Fibroblast of lung (primary cell): ENCODE measurements at places on chromosomes 12 and 14.

DNA sequence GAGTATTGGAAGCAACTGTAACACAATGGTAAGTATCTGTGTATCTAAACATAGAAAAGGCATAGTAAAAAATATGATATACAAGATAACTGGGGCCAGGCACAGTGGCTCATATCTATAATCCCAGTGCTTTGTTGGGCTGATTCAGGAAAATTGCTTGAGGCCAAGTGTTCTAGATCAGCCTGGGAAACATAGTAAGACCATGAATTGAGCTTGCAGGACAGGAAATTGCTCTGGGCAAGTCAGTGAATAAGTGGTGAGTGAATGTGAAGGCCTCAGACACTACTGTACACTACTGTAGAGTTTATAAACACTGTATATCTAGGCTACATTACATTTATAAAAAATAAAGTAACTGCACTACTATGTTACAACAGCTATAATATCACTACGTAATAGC is 75.2 kb downstream of the GPR135 start:
- no peak for DNase-seq
- H3K27me3 ChIP-seq: no peaks in the 10 kb centered on the region
- no peak overlapping the region for H3K27ac ChIP-seq
- no peaks in the 10 kb centered on the region for H3K36me3 ChIP-seq
- H3K4me3 ChIP-seq: no peak overlapping the region

DNA sequence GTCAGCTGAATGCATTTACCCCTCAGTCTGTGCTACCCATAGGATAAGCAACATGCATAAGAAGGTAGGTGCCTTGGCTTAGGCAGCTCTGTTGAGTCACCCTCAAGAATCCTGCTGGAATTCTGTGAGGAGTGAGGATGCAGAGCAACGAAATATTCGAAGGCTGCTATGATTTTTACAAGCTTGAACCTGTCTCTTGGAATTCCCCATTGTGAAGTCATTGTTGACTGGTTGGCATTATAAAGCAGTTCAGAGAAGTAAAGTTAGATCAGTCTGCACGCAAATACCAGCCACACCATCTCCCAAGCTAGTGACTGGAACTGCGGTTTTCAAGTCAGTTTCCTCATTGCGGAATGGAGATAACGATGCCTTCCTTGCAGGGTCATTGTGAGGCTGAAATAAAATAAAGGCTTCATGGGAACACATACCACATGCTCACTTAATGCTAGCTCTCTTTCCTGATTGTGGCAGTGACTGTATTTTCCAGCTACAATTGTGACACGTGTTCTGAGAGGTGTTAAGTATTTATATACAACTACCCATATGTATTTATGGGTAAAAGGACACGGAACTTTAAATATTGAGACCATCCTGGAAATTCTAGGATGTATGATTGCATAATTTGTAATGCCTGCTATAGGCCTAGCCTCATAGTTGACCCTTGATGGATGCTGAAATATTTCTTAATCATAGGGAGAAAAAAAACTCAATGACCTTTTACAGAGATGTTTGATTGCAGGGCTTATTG is 96.7 kb downstream of the ETV6 start:
- no peaks in the 10 kb centered on the region for H3K27me3 ChIP-seq
- peaks cover 2% of the 10 kb centered on the region for H3K4me1 ChIP-seq
- no peak overlapping the region for H3K27ac ChIP-seq
- DNase-seq: peak; percentile 82
- H3K36me3 ChIP-seq: no peaks in the 10 kb centered on the region

GRCh38 chr12:132604668-132605441 is 5.5 kb downstream of the LRCOL1 start:
- no peak overlapping the region for H3K27ac ChIP-seq
- DNase-seq: no peak
- H3K4me3 ChIP-seq: no peak overlapping the region

DNA sequence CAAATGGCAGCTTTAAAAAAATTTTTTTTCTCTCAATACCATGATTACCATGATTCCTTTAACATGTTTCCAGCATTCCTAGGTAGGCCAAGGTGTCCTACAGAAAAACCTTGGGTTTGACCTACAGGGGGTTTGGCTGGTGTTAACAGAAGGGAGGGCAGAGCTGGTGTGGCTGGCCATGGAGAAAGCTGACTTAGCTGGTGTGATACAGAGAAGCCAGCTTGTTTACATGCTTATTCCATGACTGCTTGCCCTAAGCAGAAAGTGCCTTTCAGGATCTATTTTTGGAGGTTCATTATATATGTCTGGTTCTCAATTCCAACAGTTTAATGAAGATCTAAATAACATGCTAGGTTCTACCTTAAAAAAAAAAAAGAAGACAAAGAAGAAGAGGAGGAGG is 68.6 kb downstream of the EEA1 start:
- DNase-seq: no peak
- no peak overlapping the region for H3K4me3 ChIP-seq
- no peaks in the 10 kb centered on the region for H3K27me3 ChIP-seq
- H3K36me3 ChIP-seq: no peaks in the 10 kb centered on the region
- H3K27ac ChIP-seq: no peak overlapping the region

DNA sequence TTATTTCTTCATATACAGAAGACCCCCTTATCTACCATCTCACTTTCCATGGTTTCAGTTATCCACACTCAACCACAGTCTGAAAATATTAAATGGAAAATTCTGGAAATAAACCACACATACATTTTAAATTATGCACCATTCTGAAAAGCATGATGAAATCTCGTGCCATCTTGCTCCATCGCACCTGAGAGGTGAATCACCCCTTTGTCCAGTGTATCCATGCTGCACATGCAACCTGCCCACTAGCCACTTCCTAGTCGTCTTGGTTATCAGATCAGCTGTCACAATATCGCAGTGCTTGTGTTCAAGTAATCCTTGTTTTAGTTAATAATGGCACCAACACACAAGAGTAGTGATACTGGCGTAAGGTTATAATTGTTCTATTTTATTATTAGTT is 145.7 kb downstream of the C12orf42 start:
- no peak overlapping the region for H3K27ac ChIP-seq
- no peaks in the 10 kb centered on the region for H3K4me1 ChIP-seq
- no peaks in the 10 kb centered on the region for H3K27me3 ChIP-seq
- H3K4me3 ChIP-seq: no peak overlapping the region
- H3K36me3 ChIP-seq: no peaks in the 10 kb centered on the region
- no peak for DNase-seq

GRCh38 chr12:93883436-93884154 is 206.4 kb downstream of the CRADD start:
- DNase-seq: peak; percentile 89
- H3K36me3 ChIP-seq: no peaks in the 10 kb centered on the region
- H3K27ac ChIP-seq: no peak overlapping the region
- H3K4me3 ChIP-seq: no peak overlapping the region

GRCh38 chr12:114783089-114783618 is 99.2 kb upstream of the TBX3 start:
- H3K27me3 ChIP-seq: no peaks in the 10 kb centered on the region
- H3K27ac ChIP-seq: no peak overlapping the region
- H3K36me3 ChIP-seq: no peaks in the 10 kb centered on the region
- DNase-seq: peak; percentile 68
- H3K4me3 ChIP-seq: no peak overlapping the region
- H3K4me1 ChIP-seq: no peaks in the 10 kb centered on the region

- no peak for DNase-seq
- no peak overlapping the region for H3K4me3 ChIP-seq
- H3K36me3 ChIP-seq: peaks cover 2% of the 10 kb centered on the region
- no peak overlapping the region for H3K27ac ChIP-seq
- no peaks in the 10 kb centered on the region for H3K4me1 ChIP-seq
- H3K27me3 ChIP-seq: no peaks in the 10 kb centered on the region
These were observed 53.4 kb upstream of the AMN start for GRCh38 chr14:102868956-102869547.

GRCh38 chr12:55908726-55909512 is 18.8 kb downstream of the PYM1 start:
- peaks cover 5% of the 10 kb centered on the region for H3K4me1 ChIP-seq
- H3K36me3 ChIP-seq: no peaks in the 10 kb centered on the region
- DNase-seq: peak; percentile 66
- H3K27me3 ChIP-seq: no peaks in the 10 kb centered on the region

DNA sequence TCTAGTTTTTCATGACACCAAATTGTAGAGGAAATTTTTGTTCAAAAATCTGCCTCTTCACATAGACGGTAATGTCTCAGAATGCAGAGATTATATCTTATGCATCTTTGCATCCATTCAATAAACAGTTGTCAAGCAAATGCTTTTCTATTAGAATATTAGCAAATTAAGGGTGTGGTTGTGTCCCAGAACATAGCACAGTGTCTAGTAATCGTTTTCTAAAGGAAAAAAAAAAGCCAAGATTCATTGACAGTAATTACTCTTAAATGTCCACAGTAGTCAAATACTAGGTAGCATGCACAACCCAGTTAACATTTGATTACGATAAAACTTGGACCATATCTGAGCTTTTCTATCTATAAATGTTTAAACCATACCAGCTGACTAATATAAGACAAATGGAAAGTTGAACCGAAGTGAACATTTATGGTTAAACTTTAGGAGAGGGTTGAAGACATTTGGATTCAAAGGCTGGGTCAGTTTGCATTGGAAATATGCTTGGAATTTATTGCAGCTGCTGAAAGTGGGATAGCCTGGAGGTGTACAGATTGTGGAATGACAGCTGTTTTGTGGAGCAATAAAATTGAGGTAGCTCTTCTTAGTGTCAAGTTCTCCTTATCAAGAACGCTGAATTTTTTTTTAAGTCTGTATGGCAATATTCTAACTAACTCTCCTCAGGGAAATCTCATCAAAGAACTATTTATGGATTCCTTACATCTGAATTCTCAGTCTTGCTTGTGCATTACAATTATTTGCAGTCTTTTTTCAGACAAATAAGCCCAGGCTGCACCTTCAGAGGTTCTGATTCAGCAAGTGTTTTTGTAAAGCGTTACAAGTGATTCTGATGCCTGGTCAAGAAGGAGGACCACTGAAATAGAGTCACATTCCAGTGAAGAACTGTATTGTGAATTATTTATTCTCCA is 66.7 kb upstream of the ATP2B1 start:
- H3K4me1 ChIP-seq: peaks cover 3% of the 10 kb centered on the region
- DNase-seq: peak; percentile 48
- no peaks in the 10 kb centered on the region for H3K27me3 ChIP-seq
- H3K27ac ChIP-seq: no peak overlapping the region

DNA sequence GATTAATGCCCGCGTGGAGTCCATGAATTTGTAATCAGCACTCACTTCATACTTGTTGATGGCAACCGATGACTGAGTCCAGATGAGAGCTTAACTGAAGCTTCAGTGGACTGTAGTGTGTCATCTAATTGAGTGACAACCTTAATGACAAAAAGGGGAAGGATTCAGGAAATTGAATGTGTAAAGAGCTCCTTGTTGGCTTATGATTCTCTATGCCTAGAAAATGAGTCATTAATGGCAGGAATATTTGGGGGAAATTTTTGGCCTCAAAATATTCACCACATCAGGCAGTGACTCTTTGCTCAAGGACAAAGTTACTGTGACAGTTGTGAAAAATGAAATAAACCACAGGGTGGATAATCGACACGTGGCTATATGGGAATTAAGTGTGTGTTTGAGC is 55.3 kb upstream of the STON2 start:
- H3K4me1 ChIP-seq: peaks cover under 1% of the 10 kb centered on the region
- no peak overlapping the region for H3K27ac ChIP-seq
- no peak for DNase-seq
- peaks cover 2% of the 10 kb centered on the region for H3K27me3 ChIP-seq
- H3K4me3 ChIP-seq: no peak overlapping the region

DNA sequence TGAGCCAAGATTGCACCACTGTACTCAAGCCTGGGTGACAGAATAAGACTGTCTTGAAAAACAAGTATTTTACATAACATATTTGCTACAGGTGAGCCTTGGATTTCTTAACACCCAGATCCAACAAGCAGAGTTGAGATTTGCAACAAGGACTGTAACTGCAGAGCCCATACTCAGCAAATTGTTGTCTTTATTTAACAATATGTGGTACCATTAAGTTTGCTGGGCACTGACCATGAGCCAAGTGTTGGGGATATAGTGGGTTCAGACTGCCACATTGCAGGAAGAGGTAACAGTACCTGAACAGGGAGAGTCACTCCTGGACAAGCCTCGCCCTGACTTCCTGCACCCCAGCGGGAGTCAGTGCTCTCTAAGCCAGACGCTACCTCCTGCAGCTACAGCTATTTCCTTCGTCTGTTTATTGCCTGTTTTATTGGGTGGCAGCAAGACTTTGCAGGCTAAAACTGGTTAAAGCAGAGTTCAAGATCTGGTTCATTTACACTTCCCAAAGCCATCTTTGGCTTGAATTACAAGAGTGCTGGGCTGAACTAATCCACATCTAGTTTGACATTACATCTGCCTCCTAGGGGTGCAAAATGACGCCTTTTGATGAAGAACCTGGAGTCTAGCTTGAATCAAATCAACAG is 12.5 kb downstream of the AHSA1 start:
- DNase-seq: no peak
- no peak overlapping the region for H3K4me3 ChIP-seq
- peaks cover 5% of the 10 kb centered on the region for H3K36me3 ChIP-seq
- H3K27ac ChIP-seq: no peak overlapping the region
- H3K4me1 ChIP-seq: no peaks in the 10 kb centered on the region
- peaks cover 3% of the 10 kb centered on the region for H3K27me3 ChIP-seq

DNA sequence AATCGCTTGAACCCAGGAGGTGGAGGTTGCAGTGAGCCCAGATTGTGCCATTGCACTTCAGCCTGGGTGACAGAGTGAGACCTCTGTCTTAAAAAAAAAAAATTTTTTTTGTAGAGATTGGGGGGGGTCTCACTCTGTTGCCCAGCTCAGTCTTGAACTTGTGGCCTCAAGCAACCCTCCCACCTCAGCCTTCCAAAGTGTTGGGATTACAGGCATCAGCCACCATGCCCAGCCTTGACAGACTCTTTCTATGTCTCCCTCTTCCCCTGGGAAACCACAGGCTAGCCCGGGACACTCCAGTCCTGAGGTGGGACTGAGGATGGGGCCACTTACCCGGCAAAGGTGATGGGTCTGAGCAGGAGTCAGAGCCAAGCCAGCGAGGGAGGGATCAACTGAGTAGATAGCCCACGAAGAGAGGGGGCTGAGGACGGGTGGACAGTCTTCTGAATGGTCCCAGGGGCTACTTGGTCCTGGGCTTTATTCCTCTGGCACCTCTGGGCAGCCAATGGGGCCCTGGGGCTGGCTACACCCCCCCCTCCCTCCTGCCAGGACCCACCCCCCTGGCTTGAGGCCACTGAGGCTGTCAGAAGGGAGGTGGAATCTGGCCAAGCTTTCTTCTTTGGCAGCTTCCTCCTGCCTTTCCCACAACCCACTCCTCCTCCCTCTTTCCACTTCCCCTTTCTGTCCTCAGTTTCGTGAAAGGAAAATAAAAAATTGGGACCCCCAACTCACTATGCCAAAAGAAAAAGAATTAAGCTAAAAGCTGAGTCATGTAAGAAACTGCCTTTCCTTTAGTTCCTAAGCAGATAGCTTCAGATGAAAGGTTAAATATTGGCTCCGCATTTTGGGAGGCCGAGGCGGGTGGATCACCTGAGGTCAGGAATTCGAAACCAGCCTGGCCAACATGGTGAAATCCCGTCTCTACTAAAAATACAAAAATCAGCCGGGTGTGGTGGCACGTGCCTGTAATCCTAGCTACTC is at the start of gene SDS:
Gene SDS, minus strand, starts transcription at position 453 of the 981 bp plus-strand sequence. CDS start 4,179 bp downstream, outside the sequence.
- no peak within 1 kb of the TSS for H3K27ac ChIP-seq
- DNase-seq: peak; percentile 66
- no peaks in the 10 kb centered on the region for H3K36me3 ChIP-seq
- no peaks in the 10 kb centered on the region for H3K4me1 ChIP-seq
- H3K4me3 ChIP-seq: peak within 1 kb of the TSS; percentile 6
- no peaks in the 10 kb centered on the region for H3K27me3 ChIP-seq
